Upper lobe of right lung (tissue), 1 donor: ENCODE measurements at places on chromosomes 7 and 10.

DNA sequence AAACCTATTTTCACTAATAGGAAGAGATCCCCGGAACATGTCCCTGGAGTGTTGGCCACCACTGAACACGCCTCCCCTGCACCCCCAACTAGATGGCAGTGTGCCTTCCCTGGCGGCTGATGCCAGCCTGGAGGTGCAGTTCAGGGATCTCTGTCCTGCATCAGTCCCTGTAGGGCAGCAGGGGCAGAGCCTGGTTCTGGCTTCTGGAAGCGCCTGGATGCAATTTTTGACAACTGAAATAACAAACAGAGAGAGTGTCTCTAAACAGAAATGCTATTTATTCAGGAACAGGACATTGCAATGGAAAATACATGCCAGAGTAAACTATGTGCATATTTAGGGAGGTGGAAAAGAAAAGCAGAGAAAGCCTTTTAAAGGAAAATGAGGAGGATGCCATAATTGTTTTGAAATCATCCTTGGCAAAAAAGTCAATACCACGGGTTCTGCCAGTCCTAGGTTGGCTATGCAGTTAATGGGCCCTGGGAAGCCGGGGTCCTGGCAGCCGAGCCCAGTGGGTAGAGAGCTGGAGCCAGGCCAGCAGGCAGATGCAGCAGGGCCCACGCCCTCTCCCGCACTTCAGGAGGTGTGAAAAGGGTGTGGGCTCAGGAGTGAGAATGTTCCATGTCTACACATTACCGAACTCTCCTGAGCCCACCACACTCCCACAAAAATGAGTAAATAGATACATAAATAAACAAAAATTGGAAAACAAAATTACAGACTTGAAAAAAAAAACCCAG lies 18.5 kb downstream of the ANTXRL start:
- no peak for DNase-seq

GRCh38 chr7:35389636-35390035 lies 135.7 kb upstream of the TBX20 start:
- DNase-seq = no peak

GRCh38 chr7:151630851-151631569 lies 111.3 kb upstream of the RHEB start:
- DNase-seq = no peak

- DNase-seq = peak; percentile 82
Measured at GRCh38 chr10:87505366-87506111, 846 bp downstream of the MINPP1 start.

DNA sequence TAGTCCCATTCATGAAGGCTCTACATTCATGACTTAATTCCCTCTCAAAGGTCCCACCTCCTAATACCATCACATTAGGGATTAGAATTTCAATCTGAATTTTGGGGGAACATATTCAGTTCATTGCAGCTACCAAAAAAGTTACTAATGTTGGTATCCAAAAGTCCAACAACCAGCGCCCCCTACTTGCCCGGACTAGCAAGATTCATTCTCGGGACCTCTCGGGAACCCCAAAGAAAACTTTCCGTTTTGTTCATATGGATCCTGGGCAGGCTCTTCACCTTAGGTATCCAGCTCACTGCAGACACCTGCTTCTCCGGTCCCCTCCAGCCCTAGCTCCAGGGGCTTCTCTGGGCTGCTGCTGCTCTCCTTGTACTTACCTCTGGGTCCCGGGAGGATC lies 8.9 kb upstream of the GRK5 start:
- DNase-seq = no peak

GRCh38 chr10:88497913-88498312 lies 85.2 kb downstream of the RNLS start:
- DNase-seq = no peak

DNA sequence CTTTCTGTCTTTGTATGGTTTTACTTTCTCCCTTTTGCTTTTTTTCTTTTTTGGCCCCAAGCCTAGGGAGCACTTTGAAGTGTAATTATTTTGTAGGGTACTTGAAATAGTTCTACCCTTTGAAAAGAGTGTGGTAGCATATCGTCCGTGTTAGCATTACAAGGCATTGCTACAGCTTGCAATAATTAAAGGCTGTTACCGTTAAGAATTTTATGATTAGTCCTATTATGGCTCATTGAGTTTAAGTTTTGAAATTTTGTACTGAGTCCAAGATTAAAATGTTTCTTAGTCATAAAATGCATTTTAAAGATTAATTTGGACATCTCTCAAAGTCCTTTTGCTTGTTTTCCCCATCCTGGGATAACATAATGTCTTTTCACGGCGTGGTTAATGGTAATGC lies 490.0 kb upstream of the LRRN3 start:
- no peak for DNase-seq

GRCh38 chr10:69897432-69897831 lies 95.7 kb downstream of the COL13A1 start:
- no peak for DNase-seq

GRCh38 chr7:105538339-105538738 lies 6.3 kb downstream of the RINT1 start:
- peak; percentile 19 for DNase-seq

GRCh38 chr7:41169317-41169716 lies 533.6 kb downstream of the INHBA start:
- no peak for DNase-seq

DNA sequence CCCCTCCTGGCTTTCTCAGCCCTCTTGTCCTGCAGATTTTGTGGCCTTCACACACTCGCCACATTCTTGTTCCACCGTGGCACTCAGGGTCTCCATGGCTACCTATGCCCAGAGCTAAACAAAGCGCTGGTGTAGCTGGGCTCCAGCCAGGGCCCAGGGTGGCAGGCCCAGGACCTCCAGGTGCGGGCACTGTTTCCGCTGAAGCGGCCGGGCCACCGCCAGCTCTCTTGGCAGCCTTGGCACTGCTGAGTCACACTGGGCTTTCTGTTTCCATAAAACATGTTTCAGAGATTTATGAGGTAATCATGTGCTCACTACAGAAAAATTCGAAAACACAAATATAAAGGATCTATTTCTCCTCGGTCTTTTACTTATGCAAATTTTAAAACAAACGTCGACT lies 51.3 kb downstream of the AOC1 start:
- peak; percentile 75 for DNase-seq

DNA sequence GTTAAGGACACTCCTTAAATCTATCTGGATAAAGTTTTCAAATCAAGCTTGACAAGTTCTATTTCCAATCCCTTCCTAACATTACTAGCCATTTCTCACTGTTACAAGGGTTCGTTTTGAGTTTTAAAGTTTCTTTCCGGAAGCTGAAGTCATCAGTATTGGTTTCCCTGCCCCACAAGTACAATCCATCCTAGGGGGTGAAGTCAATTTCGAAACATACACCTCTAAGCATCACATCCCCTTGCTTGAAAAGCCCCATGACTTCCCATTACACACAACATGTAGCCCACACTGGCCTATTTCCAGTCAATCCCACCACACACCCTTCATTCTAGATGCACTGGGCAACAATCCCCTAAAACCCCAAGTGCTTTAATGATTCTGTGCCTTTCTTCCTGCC lies 13.0 kb downstream of the DPY19L1 start:
- no peak for DNase-seq

DNA sequence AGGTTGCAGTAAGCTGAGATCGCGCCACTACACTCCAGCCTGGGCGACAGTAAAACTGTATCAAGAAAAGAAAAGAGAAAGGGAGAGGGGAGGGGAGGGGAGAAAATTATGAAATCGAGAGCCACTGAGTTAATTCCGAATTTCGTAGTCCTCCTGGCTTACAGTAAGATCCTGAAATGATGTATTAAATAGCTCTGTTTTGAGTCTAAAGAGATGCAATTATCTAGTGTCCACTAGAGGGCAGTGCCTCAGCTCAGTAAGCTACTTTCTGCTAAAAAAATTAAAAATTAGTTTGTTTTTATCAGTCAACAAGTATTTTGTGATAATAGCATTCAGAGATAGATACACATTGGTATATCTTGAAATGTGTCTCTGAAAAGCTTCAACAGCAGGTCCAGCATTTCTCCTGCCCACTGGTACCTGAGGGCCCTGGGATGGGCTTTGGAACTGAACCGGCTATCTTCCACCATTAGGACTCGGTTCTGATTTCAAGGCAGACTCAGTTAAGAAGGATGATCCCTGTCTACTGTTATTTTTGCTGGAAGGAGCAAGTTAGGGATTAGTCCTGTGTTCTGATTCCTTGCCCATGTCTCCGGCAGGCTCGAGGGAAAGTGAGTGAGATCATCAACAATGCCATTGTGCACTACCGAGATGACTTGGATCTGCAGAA lies 19.5 kb downstream of the TSPAN33 start:
- no peak for DNase-seq

GRCh38 chr10:27518261-27518660 lies 14.2 kb downstream of the RAB18 start:
- DNase-seq = no peak

DNA sequence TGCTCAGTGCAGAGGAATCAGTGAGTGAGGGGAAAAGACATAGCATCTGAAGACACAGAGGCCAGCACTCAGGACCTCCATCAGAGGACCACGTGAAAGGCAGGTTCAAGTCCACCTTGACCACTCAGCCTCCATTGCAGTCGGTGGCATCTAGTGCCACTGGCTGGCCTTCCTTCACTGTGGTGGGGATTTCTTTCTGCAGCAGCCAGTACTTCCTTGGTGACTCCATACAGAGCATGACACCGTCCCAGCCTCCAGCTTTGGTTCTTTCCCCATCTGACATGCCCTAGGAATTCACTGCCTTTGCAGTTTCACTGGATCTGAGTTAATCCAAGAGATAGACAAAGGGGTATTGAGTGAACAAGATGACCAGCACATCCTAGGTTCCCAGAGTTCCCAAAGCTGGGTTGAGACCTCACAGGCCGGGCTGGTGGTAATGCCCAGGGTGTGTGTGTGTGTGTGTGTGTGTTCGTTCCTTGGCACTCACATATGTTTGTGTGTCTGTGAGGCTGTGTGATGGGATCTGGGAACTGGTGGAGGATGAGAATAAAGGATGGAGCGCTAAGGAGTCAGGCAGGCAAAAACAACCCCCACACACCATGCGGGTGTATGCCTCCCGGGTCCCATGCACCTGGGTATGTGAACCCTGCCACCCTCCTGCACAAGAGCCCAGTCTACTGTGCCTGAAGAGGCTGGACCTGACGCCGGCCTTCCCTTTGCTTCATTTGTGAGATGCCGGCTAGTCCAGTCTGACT lies 57.8 kb downstream of the SYPL1 start:
- no peak for DNase-seq

DNA sequence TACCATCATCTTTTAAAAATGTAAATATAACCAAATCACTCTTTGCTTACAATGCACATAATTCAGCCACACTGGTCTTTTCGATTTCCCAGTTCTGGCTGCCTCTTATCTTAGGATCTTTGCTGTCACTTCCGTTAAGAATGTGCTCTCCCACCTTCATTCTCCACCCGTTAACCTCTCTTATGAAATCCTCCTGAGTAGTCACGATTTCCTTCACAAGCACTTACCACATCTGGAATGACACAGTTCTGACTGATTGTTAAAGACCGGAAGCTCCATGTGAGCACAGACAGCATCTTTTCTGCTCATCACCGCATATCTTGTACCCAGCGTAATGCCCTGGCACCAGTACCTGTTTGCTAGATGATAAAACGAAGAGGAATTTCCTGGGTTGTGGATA lies 84.3 kb downstream of the CUL2 start:
- DNase-seq = no peak

DNA sequence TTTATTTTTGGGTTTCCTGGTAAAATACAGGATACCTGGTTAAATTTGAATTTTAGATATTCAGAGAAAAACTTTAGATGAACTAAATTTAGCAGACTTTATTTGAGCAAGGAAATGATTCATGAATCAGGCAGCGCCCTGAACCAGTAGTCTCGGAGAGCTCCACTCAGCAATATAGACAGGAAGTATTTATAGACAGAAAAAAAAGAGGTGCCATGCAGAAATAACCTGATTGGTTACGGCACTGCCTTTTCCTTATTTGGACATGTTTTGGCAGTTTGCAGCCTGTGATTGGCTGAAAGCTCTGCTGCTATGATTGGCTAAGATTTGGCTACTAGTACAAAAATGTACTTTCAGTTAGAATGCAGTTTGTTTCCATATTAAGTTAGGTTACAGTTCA lies 198.3 kb upstream of the DKK1 start:
- no peak for DNase-seq

DNA sequence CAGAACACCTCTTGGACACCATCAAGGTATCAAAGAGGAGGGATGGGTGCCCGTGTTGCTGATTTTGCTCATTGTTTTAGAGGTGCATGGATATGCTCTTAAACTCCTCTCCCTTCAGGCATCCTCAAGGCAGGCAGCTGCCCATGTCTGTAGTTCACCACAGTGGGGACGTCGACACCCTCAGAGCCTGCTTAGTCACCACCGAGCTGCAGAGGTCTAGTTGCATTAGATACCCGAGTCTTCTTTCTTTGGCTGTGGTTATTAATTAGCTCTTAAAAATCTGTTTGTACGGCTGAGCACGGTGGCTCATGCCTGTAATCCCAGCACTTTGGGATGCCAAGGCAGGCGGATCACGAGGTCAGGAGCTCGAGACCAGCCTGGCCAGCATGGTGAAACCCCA lies 24.7 kb upstream of the TSPAN13 start:
- no peak for DNase-seq

DNA sequence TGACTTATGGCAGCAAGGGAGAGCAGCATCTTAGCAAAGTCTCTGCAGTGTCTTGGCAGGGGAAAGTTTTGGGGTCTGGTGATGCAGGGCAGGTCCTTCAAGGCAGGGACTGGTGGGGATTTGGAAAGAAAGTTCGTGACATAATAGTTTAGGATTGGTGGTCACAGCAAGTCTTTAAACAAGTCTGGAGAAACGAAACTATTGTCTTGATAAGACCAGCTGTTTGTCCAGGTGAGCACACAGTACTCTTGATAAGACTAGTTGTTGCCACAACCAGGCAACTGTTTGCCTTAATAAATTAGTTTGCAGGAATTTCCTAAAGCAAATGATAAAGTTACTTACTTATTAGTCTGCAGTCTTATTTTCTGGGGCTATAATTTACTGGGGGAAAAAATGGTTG lies 136.1 kb downstream of the AKR1D1 start:
- no peak for DNase-seq

GRCh38 chr7:28855538-28856217 lies 102.5 kb downstream of the TRIL start:
- no peak for DNase-seq

DNA sequence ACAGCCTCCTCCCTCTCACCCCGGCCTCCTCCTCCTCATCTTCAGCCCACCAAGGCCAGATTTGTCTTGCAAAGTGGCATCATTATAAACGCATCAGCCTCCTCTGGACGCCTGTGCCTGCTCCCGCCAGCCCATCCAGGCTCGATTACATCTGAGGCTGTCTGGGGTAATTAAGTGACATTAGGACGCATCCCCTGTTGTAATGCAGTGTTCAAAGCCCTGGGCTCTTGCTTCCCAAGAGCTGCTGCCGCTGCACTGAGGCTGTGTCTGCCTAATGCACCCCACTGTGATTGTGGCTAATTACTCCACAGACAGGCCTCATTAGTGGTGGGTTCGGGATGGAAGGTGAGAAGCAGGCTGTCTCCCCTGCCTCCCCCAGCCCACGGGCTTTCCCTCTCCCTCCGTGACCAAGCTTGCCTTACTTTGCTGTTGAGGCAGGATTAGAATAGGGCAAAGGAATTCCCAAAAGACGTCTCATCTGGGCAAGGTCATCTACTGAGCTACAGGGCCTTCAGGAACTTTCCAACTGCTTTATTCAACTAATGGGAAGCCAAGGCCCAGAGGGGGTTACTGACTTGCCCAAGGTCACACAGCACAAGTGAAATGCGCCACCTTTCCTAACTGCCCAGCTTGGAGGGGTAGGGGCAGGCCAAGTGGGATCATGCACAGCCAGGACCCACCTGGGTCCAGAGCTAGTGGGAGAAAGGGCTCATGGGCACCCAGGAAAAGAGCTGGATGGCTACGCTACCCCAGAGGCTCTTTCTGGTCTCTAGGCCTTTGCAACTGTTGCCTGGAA lies 66.2 kb upstream of the PCBD1 start:
- DNase-seq = no peak
